ENCODE measurements at places on chromosomes 6 and 20.

DNA sequence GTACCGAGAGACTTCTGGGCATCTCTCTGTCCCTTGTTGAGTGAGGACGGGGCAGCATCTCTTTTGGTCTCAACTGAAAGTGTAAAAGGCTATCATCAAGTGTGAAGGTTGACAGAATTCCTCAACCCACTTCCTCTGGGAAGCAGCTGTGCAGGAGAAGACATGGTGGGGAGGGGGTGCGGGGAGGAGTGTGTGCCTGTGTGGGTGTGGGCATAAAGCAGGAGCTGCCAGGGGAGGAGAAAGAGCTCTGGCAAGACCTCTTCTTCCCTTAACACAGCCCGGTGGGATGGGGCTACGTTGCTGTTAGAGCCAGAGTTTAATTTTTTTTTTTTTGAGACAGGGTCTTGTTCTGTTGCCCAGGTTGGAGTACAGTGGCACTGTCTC lies 31.8 kb downstream of the CPXM1 start:
- DNase-seq, result no peak

GRCh38 chr20:16749573-16749972 lies 1.4 kb downstream of the OTOR start:
- DNase-seq, result no peak

GRCh38 chr6:75855052-75855451 lies 106.0 kb downstream of the MYO6 start:
- no peak for DNase-seq

DNA sequence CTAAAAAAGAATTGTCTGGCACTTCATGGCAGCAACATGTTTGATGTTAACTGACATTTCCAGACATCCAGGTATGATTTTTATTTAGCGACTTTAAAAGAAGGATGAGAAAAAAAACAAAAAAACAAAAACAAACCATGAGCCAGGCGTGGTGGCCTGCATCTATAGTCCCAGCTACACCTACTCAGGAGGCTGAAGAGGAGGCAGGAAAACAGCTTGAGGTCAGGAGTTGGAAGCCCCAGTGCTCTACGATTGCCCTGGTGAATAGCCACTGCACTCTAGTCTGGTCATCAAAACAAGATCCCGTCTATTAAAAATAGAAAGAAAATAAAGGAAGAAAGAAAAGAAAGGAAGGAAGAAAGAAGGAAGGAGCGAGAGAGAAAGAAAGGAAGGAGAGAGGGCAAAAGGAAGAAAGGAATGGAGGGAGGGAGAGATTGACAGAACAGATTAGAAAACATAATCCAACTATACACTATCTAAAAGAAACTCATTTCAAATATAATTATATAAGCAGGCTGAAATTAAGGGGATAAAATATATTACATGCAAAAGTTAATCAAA lies 141.6 kb downstream of the TRIM27 start:
- DNase-seq, result no peak

GRCh38 chr6:137866200-137866913 lies 702 bp upstream of the TNFAIP3 start:
- peak; percentile 45 for DNase-seq

- DNase-seq, result no peak
Measured at GRCh38 chr6:120960761-120961160, 373.5 kb downstream of the TBC1D32 start.

DNA sequence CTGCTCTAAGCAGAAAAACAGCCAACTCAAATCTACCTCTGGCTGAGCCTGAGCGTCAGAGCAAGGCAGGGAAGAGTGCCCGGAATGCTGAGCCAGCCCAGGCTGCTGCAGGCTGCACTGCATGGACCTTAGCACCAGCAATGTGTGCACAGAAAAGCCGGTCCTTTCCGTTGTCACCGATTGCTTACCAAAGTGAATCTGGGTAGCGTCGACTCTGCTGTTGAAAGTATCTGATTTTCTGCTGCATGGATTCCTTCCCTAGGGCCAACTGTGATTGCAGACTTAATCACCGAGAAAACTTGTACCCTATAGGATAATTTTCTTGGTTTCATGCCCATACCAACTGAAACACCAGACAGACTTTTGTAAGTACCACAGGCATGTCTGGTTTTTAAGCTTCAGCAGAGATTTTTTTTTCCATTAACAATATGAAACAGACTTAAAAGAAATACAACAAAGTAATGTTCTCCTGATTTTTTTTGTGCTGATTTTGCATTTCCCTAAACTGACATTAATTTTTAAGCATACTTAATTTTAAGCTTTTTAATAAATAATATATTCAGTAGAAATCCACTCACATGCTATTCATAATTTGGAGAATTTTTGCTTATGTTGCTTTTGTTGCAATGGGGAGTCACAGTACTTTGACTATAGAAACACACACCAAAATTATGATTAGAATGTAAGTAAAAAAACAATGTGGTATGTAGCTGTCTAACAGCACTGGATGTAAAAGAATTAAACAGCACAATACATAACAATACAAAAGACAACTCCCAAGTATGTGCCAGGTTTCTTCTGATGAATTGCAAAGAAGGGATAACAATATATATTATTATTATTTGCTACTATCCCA lies 218.0 kb downstream of the THBS2 start:
- no peak for DNase-seq

DNA sequence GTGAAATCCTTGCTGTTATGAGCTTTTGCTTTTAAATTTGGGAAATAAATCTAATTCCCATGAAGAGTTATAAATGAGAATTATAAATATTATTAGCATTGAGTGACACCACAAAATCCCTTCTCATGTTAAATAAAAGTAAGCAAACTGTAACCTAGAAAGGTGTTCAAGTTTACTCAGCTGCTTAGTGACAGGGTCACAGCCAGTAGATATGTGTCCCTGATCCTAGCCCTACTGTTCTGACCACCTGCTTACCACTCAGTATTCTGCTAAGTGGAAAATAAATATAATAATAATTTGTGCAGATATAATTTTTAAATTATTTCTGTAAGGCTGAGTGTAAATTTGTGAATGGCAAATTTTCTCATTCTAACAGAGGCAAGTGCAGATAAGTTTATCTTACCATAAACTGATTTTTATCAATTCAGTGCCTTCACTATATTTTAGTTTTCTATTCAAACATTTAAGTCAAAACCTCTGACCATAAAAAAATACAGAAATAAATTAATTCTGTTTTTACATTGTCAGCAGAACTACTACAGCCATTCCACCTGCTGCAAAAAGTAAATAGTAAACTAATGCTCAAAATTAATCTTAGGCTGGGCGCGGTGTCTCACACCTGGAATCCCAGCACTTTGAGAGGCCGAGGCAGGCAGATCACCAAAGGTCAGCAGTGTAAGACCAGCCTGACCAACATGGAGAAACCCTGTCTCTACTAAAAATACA lies 118.2 kb downstream of the TENT5A start:
- DNase-seq, result no peak

DNA sequence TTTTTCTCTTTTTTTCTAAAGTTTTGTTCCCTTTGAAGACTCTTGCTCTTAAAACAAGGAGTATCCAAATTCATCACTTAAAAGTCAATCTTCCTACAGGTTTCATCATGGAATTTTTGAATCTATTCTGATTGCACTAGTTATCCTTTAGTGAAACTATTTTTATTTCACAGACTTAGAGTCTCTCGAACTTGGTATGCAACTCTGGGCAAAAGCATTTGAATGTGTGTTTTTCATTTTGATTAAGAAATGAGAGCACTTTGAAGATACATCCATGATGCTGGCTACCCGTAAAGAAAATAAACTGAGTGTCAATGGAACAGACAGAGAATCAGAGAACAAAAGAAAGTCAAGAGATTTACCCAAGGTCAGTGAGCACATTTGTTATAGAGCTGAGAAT lies 586.5 kb downstream of the EPM2A start:
- no peak for DNase-seq

DNA sequence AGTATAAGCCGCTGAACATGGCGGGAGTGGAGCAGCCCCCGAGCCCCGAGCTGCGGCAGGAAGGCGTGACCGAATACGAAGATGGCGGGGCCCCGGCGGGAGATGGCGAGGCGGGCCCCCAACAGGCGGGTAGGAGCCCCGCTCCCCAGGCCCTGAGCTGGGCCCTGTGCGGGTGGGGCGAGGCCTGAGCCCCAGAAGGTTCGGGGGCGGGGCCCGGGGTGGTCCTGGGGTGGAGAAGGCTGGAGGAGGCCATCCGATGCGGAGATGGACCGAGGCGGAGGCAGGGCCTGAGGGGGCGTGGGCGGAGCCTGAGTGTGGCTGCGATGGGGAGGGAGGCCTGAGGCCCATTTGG lies 7.1 kb downstream of the L3MBTL1 start:
- no peak for DNase-seq

GRCh38 chr6:117555882-117556498 lies 46.3 kb downstream of the GOPC start:
- no peak for DNase-seq

- no peak for DNase-seq
Measured at GRCh38 chr20:49853640-49854039, 41.0 kb downstream of the SLC9A8 start.

- DNase-seq, result no peak
Measured at GRCh38 chr20:6618051-6618450, 149.4 kb upstream of the BMP2 start.

DNA sequence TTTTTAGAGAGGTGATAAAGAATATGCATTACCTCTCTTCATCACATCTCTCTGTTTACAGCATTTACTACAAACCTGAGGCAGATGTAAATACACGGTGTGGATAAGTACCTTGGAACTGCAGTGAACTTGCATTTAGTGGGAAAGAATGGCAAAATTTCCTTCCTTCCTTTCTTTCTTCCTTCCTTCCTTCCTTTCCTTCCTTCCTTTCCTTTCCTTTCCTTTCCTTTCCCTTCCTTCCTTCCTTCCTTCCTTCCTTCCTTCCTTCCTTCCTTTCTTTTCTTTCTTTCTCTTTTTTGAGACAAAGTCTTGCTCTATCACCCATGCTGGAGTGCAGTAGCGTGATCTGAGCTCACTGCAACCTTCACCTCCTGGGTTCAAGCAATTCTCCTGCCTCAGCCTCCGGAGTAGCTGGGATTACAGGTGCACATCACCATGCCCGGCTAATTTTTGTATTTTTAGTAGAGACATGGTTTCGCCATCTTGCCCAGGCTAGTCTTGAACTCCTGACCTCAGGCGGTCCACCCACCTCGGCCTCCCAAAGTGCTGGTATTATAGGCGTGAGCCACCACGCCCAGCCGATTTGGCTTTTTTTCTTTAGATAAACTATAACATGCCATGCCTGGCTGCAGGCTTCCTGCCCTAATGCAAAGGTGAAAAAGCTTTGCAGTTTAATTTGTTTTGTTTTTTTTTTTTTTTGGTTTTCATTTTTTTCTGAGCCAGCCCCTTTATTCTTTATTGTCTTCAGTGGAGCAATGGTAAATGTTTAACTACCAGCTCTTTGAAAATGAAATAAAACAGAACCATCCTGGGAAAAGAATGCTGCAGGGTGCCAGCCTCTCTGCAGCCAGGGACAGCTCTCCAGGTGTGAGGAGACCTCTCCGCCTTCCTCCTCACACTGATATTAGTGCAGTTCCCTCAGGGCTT lies 64.2 kb upstream of the NEDD9 start:
- no peak for DNase-seq

DNA sequence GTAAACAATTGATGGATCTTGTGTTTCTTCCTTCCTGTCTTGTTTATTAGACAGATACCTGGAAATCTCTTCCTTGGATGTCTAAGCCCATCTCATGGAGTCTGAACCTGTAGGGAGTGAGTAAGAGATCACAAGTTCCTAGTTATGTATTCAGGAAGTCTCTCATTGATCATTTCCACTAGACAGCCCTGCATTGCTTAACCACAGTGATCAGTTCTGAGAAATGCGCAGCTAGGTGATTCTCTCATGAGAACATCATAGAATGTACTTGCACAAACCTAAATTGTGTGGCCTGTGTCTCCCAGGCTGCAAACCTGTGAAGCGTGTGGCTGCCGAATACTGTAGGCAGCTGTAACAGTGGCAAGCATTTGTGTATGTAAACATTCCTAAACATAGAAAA lies 39.1 kb downstream of the FAM120B start:
- no peak for DNase-seq

- DNase-seq, result no peak
Measured at GRCh38 chr20:56157530-56158203, 90.9 kb upstream of the MC3R start.

DNA sequence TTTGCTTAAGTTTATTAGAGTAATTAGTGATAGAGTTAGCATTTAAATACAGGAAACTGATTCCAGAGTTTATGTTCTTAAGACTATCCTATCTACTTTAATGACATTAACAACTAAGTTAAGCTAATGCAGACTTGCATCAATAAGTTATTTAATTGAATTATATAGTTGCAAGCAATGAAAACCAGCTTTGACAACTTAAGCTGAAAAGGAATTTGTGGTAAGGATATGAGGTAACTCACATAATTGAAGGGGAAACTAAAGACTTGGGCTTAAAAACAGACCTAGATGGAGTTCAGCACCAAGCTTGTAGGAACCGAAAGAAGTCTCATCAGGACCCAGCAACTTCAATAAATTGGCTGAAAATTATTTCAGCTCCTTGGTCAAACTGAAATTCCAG lies 222.3 kb downstream of the IBTK start:
- no peak for DNase-seq

- DNase-seq, result no peak
Measured at GRCh38 chr6:150722614-150723344, 123.1 kb downstream of the PLEKHG1 start.

- no peak for DNase-seq
Measured at GRCh38 chr6:66605971-66606370, 898.9 kb upstream of the EYS start.

GRCh38 chr6:166440106-166440505 lies 57.4 kb upstream of the MPC1 start:
- DNase-seq, result no peak

GRCh38 chr20:38168791-38169589 lies 3.9 kb upstream of the TGM2 start:
- DNase-seq, result no peak

- no peak for DNase-seq
Measured at GRCh38 chr6:30238178-30238795, 25.1 kb upstream of the TRIM26 start.

- DNase-seq, result no peak
Measured at GRCh38 chr6:2970034-2970685, 1.2 kb downstream of the SERPINB6 start.

- no peak for DNase-seq
Measured at GRCh38 chr6:46948699-46949098, 27.0 kb upstream of the ADGRF5 start.

DNA sequence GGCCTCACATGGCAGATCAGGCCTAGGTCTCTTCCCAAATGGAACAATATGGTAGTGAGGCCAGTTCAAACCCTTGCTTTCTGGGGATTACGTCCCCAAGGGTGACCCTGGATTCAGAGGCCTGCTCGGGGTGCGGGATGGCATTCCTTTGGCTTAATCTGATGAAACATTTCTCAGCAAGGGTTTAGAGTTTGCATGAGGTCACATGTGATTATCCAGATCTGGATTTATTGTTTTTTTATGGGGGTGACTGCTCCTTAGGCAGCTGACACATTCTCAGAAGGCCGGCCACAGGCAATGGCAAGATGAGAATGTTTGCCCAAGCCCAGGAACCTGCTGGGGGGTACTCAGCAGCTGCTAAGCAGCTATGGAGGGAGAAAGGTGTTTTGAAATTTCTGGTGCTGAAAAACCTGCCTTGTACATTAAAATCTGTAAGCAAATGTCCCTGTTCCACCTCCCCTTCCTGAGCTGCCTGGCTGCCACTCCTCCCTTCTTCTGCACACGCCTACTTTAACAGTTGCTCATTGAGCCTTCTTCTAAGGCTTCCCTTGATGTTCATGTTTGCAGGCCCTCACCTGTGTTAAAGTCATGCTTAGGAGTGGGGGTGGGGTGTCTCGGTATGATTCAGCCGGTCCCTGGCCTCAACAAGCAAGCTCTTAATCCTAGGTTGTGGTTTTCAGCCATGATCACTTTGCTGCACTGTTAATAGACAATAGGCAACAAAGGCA lies 37.9 kb upstream of the FUCA2 start:
- DNase-seq, result no peak

- DNase-seq, result no peak
Measured at GRCh38 chr6:21348504-21349195, 244.9 kb upstream of the SOX4 start.
